ENCODE measurements at places on chromosomes 12 and 14.

DNA sequence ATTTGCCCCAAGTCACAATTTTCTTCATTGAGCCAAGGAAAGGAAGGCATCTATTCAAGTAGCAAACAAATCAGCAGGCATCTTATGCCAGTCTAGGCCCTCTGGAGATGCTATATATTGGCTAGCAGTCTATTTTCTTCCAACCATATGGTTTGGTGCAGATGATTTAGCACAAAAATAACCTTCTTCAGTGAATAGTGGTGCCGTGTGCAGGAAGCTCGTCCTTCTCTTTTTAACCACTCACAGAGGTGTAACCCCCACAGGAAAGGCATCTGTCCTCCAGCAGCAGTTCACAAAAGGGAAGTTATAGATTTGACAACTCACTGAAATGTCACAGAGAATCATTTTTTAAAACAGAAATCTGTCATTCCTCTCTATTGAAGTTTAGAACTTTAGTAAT is 445.7 kb upstream of the SYT1 start:
- DNase-seq = no peak

DNA sequence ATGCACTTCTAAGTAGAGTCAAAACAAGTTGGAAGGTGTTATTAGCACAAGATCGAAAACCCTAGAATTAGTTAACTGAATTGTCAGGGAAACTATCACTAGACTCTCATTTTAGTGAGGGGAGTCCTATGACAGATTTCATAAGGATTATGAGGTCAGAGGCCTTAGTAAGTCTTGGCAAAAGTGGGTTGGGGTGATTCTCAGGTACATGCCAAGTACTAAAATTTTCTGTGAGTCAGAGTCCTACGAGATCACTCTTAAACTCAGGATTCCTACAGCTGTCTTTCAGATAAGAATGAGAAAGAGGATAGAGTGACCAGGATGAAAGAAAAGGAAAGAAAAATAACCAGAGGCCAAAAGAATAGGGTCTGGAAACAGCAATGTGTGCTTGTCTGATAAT is 50.8 kb upstream of the BBS10 start:
- no peak for DNase-seq

DNA sequence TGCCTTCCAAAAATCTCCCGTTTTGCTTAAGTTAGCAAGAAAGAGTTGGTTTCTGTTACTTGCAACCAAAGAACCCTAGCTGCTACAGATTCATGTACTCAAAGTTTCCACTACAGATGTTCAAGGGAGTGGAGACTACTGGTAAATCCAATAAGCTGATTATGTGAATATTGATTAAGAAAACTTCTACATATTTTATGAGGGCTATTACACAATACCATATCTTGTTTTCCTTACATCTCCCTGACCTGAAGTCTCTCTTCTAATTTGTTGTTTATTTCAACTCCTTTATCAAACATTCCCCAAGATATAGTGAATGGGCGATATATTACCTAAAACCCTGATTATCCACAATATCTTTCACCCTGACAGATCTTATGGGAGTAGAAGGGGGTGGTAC is 164.4 kb upstream of the PLXNC1 start:
- DNase-seq = no peak

GRCh38 chr12:132218915-132219314 is 74.7 kb downstream of the NOC4L start:
- peak; percentile 60 for DNase-seq

DNA sequence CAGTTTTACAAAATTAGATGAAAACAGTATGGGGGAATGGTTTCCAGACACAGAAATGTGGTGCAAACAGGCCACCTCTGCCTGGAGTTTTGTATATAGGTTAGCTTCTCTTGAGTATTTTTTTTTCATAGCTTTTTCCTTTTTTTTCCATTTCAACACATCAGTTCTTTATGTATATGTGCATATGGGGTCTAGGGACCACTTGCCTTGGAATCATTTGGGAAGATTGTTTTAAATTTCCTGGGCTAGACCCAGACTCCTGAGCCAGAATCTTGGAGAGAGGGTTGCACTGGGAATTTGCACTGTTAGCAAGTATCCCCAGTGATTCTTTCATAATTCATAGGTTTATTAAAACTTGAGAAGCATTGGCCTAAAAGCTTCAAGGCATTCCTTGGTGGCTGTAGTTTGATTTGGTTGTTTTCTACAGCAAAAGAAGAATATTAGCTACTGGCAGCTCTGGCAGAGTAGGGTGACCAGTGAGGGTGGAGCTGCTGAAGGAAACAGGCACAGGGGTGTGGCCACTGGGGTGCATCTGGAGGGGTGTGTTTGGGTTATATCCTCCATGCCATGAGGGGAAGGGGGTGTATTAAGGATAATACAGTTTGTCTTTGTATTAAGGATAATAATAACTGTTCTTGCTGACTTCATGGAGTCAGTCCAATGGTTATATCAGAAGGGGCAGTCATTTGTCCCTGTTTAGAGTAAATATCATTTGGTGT is 22.8 kb downstream of the PPP1R36 start:
- no peak for DNase-seq

- DNase-seq = no peak
Observed at GRCh38 chr12:33472299-33472698, 32.7 kb upstream of the SYT10 start.

- peak; percentile 42 for DNase-seq
Observed at GRCh38 chr12:54277823-54278276, 2.1 kb downstream of the CBX5 start.

- DNase-seq = no peak
Observed at GRCh38 chr14:36756226-36756625, 94.6 kb downstream of the PAX9 start.

- DNase-seq = no peak
Observed at GRCh38 chr14:78196323-78196722, 26.1 kb downstream of the NRXN3 start.

DNA sequence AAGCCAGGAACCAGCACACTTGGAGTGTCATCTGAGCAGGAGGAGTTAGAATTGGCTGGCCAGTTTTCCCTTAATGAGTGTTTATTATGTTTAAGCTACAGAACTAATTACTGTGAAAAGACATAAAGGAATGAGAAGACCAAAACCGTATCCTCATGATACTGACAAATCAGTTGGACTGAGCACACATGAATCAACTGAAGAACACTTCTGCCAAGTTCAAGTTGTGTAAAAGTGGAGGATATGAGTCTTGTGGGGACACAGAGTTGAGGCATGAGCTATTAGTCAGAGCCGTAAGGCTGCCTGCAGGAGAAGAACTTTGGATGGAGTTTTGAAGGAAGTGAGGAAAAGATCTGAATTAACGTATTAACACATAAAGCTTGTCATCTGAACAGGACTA is 43.1 kb downstream of the HMGA2 start:
- no peak for DNase-seq

DNA sequence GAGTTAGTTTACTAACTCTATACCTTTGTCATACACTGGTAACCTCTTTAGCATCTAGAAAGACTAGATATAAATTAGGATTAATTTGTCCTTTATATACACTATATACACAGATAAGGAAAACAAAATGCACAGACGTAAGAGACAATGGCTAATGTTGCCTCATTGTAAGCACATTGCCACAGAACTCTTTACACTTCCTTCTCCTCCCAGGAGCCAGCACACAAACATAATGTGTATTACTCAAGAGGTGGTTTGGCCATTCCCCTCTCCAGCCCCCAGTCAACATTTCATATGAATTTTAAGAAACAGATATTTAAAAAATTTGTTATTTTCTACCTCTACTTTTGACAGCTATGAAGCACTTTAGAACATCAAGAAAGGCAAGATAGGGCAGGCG is 131.4 kb upstream of the OR4E1 start:
- no peak for DNase-seq

DNA sequence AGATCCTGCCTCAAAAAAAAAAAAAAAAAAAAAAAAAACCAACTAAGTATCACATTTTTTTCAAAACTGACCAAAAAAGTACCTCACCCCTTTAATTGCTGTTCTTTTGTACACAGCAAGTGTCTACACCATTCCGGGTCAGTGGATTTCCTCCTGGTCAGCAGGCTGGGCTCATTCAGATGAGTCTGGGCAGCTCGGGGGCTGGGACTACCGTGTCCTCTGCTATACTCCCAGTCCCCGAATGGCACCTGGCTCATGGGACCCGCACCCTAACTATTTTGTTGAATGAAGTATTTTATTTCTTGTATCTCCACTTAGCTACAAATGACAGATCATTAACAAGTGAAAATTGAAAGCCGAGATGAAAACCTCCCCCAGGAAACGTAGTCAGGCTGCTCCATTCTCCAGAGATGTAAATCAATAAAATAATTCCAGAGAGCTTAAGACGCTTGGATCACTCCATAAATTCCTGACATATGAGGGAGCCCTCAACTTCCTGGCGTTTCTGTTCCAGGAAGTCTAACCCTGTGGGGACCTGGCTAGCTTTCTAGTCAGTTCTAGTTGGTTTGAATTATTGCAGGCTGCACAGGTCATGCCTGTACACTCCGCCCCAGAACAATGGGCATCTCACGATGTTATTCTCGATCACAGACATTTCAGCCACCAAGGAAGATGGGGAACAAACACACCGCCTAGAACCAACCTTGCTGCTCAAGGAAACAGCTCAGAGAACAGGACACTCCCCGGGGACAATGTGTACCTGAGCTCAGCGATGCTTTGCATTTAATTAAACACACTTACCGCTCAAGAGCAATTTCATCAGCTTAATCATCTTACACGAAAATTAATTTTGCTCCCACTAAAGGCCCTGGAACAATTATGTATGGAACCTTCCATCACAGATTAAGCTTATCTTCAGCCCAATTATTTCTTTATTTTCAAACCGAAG is 76.3 kb downstream of the RIMBP2 start:
- DNase-seq = no peak

DNA sequence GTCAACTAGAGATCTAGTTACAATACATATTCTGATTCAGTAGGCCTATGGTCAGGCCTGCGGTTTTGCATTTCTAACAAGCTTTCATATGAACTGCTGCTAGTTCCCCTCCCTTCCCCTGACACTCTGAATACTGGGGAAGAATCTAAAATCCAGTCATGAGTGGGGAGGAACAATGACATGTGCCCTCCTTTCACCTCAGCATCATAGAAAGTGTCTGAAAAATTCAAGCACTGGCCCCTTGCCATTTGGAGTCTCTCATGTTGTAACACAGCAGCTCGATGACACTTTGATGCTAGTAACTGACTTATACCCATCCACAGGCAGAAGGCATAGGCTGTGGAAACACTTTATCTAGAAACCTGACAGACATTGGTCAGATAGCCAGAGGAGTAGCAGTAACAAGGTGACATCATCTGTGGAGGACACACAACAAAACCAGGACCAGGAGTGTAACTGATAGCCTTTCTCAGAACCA is 161.9 kb upstream of the RASSF8 start:
- DNase-seq = no peak

- no peak for DNase-seq
Observed at GRCh38 chr14:23624830-23625404, 11.2 kb upstream of the DHRS2 start.

DNA sequence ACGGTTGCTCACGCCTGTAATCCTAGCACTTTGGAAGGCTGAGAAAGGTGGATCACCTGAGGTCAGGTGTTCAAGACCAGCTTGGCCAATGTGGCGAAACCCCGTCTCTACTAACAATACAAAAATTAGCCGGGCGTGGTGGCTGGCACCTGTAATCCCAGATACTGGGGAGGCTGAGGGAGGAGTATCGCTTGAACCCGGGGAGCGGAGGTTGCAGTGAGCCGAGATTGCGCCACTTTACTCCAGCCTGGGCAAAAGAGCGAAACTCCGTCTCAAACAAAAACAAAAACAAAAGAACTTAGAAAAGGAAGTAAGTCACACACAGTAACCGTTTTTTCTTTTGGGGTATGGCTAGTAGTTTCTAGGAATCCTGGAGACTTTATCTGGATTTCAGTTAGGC is 1.7 kb upstream of the PALS1 start:
- no peak for DNase-seq

DNA sequence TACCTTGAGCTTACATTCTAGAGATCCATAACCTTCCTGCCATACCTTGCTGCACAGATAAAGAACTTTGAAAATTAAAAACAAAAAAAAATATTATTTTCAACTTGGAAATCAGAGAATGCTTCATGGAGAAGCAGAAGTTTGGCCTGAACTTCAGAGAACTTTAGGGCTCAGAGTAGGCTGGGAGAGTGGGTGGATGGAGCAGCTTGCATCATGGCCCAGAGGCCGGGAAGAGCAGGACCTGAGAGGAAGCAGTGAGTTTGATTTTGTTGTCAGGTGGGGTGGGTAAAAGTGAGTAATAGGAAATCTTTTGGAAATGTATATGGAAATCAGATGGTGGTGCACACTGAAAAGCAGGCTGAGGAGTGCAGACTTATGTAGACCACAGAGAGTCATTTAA is 228.5 kb upstream of the KRR1 start:
- DNase-seq = no peak

DNA sequence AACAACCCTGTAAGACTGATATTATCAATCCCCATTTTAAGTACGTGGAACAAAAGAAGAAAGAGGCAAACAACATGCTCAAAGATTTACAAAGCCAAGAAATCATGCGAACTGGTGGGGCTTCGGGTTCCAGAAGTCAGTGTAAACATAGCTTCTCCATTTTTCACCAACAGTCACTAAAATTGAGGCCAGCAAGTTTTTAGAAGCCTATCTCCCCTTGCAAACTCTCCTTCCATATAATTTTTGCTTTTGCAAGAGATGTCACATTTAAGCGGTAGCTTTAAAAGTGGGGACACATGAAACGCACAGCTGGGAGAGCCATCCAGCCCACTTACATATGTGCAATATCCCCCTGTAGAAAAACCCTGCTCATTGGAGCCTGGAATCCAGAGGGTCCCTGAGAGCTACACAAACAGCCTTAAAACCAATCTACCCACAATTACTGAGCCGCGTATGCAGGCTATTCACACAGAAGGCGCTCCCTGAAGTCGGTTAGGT is 797 bp downstream of the SLC11A2 start:
- no peak for DNase-seq

- no peak for DNase-seq
Observed at GRCh38 chr12:78343657-78344056, 513.0 kb downstream of the NAV3 start.

GRCh38 chr12:115375186-115375991 is 691.4 kb upstream of the TBX3 start:
- peak; percentile 43 for DNase-seq

- peak; percentile 95 for DNase-seq
Observed at GRCh38 chr12:108731105-108731865, at the start of gene CORO1C. TSS of gene CORO1C (minus strand) at chr12:108731518. CDS start at chr12:108701318, 30,200 bp downstream.

GRCh38 chr14:105554022-105554421 is 27.6 kb downstream of the TMEM121 start:
- DNase-seq = no peak

- no peak for DNase-seq
Observed at GRCh38 chr12:114954511-114955055, 270.6 kb upstream of the TBX3 start.

DNA sequence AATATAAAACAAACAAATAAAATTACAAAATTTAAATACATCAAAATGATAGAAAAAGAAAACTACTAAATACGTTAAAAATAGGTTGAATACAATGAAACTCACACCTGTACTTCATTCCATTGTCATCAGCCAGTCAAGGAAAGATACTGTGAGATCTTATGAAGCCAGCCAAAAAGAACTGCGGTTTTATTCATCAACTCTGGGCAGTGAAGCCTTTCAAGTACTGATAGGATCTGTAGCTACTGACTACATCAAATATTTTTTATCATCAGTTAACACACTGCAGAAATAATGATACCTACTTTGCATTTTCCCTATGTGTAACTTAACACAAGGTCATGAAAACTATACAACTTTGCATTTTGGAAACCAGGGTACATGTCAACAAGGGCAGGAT is 46.3 kb upstream of the FAR2 start:
- no peak for DNase-seq

- DNase-seq = no peak
Observed at GRCh38 chr12:3600039-3600720, 109.2 kb downstream of the PRMT8 start.

Data from hepatic stellate cell (primary cell).